ENCODE measurements at places on chromosomes 13 and 19.

DNA sequence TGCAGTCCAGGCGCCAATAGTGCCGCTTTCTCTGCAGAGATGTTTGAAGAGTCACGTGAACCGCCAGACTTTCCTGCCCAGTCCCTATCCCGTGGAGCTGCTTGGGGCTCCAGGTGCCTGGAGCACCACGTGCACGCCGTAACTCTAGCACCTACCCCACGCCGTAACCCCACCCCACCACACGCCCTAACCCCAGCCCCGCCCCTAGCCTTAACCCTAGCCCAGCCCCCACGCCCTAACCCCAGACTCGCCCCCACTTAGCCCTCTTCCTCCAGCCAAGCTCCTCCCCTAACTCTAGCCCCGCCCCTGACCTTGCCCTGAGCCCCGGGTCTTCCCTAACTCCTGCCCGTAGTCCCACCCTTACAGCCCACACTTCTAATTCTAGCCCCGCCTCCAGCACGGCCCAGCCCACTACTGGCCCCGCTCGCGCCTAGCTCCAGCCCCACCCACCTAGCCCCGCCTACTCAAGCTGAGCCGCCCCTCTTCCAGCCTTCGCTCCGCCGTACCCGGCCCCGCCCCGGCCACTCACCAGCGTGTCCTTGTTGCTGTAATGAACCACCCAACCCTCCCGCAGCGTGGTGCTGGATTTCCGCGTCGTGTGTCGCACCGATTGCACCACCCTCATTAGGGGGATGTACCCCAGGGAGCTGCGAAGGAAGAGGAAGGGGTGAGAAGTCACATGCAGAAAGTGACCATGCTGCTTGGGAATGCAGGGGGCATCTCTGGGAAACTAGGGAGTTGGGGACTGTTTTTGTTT is 19.5 kb downstream of the PRKD2 start:
- no peak for DNase-seq

GRCh38 chr19:16386619-16387240 is 62.1 kb downstream of the KLF2 start:
- DNase-seq = no peak

GRCh38 chr19:46976845-46977320 is 42.8 kb upstream of the NPAS1 start:
- DNase-seq = no peak

DNA sequence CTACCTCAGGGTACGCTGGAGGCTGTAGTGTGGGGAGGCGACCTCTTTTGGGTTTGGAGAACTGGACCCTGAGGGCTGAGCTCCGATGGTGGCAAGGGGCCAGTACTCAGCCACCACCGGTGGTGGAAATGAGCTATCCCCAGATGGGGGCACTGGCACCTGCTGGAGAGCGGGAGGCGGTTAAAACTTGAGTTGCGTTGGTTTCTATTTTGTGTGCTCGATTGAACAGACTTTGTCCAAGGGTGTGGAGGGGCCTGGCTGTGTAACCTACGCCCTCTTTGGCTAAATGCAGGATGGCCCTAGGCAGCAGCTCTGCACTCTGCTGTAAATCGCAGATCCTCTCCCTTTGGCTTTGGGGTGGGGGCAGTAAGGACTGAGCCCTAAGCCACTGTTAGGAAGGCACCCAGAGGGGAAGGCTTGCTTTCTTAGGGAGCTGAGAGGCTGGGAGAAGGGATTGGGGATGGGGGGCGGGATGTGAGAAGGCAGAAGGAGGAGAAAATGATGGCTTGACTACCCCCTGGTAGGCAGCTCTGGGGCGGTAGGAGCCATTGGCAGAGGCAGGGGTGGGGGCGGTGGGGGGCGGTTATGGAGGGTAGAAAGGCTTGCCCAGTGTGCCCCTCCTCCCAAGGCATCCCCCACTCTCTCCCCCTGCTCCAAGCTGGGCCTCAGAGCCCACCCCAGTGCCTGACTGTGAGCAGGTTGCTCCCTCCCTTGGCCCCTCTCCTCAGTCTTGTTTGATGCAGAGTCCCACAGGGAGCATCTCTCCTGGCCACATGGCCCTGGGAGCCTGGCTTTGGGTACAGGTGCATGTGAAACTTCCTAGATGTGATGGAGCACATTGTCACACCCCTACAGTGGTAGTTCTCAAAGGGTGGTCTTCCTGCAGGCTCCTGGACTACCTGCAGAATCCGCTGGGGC is 5.0 kb downstream of the VSTM2B start:
- DNase-seq = no peak

DNA sequence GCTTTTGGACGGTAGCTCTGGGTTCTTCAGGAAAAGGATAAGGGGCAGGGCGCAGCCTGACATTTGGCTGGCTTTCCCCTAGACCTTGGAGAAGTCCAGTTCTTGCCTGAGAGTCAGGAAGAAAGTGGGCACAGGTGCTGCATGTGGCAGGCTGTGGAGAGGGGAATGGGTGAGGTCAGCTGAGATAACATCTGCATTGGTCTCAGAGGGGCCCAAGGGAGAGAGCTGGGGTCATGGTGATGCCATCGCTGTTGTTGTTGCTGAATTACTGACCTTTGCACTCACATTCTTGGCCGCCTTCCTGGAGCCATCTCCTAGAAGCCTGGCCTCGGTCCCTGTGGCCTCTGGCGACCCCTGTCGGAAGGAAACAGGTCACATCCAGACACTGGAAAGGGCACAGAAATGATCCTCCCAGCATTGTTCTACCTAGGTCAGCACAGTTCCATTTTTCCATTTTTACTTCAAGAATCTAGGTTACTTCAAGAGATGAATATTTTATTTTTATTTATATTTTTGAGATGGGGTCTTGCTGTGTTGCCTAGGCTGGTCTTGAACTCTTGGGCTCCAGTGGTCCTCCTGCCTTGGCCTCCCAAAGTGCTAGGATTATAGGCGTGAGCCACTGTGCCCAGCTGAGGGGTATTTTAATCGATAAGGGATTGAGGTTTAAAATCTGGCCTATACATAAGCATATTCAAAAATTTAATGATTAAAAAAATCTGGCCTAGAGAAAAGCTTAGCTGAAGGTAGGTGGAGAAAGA is 6.5 kb upstream of the LIPE start:
- no peak for DNase-seq

- no peak for DNase-seq
These were observed 2.6 kb downstream of the HSH2D start for GRCh38 chr19:16146112-16146511.

DNA sequence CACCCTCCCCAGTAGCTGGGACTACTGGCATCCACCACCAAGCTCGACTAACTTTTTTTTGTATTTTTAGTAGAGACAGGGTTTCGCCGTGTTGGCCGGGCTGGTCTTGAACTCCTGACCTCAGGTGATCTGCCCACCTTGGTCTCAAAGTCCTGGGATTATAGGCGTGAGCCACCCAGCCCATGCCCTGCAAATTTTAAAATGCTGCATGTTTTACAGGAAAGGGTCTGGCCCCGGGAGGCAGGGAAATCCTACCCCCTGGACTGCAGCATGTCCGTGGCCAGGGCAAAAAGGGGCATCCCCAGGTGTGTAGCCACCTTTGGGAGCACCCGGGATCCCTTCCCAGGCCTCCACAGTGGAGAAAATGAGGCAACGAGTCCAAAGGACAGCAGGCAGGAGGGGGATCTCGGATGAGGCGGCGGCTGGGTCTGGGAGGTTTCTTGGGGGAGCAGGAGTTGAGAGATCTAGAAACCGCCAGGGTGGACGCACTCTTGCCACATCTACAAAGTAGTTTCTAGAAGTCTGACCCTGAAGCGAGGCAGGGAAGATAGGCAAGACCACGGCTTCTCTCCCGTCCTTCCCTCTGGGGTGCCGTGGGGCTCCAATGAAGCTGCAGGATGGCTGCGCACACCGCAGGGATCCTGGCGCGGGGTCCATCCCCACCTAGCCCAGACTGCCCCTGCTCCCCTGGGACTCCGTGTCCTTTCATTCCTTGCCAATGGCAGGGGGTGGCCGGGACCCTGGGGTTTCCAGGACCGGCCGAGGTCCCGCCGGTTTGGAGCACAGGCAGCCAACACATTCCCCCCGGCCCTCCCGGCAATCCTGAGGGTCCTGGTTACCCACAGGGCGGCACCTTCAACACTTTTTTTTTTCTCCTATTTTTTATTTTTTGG is 21.3 kb upstream of the ZBTB7A start:
- DNase-seq = no peak

DNA sequence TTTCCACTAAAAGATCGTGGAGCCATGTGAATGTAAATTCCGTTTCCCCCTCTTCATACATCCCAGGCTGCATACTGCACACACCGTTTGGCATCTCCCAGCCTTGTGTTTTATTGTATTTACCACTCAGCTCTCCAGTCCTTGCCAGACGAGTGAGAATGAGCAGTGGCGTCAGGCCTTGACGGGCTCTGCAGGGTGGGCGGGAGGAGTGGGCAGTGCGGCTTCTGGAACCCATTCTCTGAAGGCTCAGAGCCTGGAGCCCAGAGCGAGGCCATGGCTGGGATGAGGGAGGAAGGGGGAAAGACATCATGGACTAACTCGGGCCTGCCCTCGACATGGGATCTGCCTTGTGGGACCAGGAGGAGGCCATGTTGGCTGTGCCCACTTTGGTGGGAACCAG is 25.1 kb downstream of the BICRA start:
- no peak for DNase-seq

- no peak for DNase-seq
These were observed 353 bp downstream of the RFX2 start for GRCh38 chr19:6109947-6110346.

DNA sequence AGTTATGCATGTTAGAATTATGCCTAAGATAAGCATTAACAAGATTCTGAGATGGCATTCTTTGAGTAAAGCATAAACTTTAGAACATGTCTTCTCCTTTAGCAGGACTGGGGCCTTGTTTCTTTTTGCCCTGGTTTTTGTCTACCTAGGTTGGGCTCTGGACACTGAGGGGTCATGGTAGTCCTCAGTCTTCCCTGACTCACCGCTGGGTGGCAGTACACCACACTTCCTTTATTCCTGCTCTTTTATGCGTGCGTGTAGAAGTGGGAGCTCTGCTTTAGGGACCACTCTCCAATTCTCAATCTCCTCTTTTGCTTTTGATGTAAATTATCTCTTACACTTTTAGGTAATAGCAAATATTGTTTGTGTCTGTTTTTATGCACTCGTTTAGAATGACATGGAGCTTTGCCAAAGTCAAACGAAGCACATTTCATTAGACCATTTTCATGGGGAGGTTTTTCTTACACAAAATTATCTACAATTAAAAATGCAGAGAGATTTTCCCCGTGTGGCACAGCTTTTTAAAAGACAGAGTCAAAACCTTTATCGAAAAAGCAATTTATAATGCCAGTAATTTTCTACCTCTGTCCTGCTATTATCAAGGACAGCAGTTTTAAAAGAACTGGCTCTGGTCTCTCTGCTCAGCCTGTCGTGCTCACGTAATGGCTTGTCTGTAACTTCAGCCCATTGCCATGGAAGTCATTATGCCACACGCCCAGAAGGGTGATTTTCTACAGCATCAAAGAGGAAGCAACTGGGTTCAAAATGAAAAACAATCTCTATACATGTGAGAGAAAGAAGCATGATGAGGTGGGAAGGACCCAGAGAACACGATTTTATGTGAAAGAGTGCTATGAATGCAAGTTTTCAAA is 413.9 kb downstream of the COG6 start:
- peak; percentile 43 for DNase-seq

- DNase-seq = no peak
These were observed 2.8 kb upstream of the ADM5 start for GRCh38 chr19:49686503-49687088.

GRCh38 chr19:38224014-38224862 is at the start of gene DPF1:
Gene DPF1, minus strand, starts transcription at chr19:38224222. Its CDS starts 80 bp downstream, at chr19:38224142.
- DNase-seq = peak; percentile 17

DNA sequence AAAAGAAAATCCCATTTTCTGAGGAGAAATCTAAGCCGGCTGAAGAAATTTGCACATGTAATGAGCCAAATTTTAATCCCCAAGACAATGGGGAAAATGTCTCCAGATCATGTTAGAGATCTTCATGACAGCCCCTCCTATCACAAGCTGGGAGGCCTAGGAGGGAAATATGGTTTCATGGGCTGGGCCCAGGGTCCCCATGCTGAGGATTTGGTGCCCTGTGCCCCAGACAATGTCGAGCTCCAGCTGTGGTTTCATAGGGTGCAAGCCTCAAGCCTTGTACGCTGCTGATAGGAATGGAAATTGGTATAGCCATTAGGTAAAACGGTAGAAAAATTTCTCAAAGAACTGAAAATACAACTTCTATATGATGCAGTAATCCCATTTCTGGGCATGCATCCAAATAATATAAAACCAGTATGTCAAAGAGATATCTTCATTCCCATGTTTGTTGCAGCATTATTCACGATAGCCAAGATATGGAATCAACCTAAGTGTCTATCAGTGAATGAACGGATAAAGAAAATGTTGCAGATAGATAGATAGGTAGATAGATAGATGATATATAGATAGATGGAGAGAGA is 19.3 kb upstream of the FREM2 start:
- no peak for DNase-seq

- DNase-seq = no peak
These were observed 476.8 kb downstream of the DIAPH3 start for GRCh38 chr13:59686798-59687394.

DNA sequence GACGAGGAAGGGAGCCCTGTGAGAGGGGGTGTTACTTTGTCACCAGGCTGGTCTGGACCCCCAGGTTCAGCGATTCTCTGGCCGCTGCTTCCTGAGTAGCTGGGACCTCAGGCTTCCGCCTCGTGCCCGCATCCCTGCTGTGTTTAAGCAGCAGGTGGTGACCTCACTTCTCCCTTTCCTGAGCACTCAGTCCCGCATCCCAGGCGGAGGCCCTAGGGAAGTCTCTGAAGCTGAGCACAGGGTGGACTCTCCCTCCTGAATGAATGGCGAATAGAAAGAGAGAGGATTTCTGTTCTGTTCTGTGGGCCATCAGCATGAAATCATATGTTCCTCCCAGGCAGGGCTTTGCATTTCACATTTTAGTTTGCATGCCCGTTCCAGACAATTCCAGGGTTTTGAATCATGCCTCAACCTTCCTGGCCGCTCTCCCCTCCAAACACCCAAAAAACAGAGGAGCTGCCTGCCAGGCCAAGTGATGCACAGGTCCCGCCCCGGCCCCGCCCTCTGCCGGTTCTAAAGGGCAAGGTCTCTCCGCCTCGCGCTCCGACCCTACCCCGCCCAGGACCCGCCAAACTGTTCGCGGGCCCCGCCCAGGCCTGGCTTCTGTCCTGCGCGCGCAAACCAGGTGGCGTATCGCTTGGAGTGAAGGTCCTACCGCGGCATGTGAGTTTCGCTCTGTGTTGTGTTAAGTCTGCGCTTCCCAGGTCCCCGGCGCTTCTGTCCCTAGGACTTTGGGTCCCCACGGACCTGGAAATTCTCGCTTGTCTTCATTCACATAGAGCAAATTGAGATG is 35.1 kb upstream of the ZNF808 start:
- DNase-seq = no peak

- DNase-seq = no peak
These were observed 928.0 kb downstream of the EFNB2 start for GRCh38 chr13:105607426-105607825.

- no peak for DNase-seq
These were observed 736 bp downstream of the SMAD9 start for GRCh38 chr13:36919171-36919832.

Data from stimulated activated CD4-positive, alpha-beta T cell treated with anti-CD3 and anti-CD28 coated beads, Interleukin-12 subunit alpha, Interleukin-12 subunit beta, amount 100 ng/mL, for 24 hours (primary cell).